ENCODE measurements at places on chromosomes 2 and 18.
A peak's percentile ranks its signal among the peaks of the same experiment; 100 is the strongest.

GRCh38 chr2:96500385-96501066 lies 4.6 kb downstream of the NEURL3 start:
- no peak for DNase-seq

DNA sequence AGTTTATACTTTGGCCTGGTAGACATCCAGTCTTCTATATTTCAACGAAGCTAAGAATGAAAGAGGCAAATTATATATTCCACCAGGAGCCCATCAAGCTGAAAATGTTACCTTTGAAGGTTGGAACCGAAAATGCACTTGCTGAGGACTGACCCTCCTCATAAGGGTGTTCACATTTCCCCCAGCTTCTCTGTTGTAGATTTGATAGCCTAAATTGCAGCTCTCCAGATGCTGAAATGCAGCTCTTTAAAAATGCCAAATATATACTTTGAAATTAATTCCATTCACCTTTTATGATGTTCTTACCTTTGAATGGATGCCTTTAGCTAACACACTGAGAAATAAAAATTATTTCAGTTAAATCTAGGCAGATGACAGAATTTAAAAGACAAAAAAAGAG lies 1.8 kb upstream of the FIGN start:
- DNase-seq, result no peak

DNA sequence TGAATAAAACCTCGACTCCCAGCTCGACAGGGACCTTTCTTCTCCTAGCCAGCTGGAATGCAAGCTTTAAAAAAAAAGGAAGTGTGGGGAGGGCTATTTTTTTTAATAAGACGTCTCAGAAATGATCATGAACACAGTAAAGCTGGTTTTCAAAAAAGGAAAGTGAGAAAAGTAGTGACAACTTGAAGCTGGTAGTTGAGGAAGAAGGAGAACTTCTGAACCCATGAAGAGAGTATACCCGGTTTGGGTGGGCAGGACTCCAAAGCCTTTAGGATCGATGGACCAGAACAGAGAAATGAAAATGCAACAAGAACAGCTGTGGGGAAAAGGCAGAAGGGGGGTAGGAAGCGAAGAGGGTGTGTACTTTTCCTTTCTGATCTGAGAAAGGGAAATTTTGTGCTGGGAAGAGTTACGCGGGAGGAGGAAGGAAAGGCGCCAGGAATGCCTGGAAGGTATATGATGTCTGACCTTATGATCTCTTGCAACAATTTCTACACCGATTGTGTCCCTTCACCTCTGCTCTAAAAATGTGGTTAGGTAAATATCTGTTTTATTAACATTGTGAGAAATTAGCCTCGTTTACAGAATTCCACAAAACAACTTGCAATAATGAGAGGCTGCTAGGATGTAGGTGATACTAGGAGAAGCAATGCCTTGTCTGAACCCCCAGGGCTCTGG lies 22.6 kb upstream of the CYP1B1 start:
- no peak for DNase-seq

- no peak for DNase-seq
Observed at GRCh38 chr2:35035883-35036282, 1319.7 kb upstream of the CRIM1 start.

DNA sequence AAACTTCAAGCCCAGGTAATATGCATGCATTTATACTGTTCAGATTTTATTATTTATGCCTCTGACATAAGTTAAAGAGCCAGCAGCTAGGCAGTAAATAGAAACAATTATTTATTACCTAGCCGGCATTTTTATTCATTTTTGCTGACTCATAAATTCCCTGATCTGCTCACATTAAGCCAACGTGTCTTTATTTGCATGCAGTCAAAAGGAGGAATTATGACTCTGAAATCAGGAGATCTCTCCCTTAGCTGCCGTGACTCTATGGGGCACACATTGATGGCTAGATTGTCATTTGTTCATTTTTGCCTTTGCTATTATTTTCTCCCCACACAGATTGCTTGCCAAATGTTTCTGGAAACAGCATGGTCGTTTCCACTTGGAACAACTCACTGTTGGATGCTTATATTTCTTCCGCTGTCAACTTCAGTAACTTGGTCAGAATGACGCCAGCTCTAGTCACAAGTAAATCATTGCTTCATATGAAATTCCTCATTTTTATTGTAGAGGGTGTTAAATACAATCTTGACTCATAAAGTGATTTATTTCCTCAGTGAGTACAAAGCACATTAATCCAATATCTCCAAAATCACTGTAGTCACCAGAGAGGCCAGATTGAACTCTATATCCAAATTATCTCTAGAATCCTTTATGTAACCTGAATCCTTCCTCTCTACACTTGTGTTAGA lies 15.9 kb upstream of the ZBTB14 start:
- DNase-seq, result no peak

DNA sequence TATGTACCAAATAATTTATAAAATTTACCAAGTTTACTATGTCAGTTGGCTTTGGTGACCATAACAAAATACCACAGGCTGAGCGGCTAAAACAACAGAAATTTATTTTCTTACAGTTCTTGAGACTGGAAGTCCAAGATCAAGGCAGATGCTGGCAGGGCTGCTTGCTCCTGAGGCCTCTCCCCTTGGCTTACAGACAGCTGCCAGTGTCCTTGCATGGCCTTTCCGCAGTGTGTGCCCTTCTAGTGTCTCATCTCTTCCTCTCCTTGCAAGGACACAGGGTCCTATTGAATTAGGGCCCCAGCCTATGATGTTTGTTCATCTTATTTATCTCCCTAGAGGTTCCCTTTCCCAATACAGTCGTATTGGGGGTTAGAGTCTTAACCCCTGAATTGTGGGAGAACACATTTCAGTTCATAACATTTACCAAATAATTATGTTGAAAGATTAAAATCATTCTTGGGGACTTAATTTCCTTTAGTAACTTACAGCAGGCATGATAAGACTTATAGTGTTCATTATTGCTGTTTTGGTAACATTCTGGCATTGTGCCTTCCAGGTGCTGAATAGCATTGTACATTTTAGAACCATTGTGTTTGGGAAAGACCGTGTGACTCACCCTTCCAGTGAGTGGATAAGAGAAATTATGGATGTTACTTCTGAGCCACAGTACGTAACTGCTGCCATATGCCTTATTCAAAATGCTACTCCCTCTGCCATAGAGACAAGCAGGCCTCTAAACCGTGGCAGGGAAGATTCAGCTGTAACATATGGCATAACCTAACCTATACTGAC lies 317.5 kb downstream of the TMX3 start:
- DNase-seq, result no peak

DNA sequence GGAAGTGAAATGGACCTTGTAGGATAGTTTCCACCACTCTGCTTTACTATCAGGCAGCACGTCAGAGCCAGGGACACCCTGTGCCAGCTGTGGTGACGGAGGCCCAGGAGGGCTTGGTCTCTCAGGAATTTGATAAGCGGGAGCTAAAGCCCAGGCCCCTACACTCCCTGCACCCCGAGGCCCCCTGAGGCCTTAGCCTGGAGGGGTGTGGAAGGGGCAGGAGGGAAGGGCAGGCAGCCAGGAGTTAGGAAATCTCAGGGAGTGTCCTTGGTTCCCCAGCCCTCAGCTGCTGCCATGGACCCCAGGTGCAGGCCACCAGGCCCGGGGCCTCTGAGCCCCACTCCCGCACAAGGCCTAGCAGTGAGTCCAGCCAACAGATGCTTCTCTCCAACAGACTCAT lies 38.2 kb downstream of the PDIA6 start:
- DNase-seq, result no peak

GRCh38 chr2:40048506-40048905 lies 269.4 kb upstream of the THUMPD2 start:
- no peak for DNase-seq

DNA sequence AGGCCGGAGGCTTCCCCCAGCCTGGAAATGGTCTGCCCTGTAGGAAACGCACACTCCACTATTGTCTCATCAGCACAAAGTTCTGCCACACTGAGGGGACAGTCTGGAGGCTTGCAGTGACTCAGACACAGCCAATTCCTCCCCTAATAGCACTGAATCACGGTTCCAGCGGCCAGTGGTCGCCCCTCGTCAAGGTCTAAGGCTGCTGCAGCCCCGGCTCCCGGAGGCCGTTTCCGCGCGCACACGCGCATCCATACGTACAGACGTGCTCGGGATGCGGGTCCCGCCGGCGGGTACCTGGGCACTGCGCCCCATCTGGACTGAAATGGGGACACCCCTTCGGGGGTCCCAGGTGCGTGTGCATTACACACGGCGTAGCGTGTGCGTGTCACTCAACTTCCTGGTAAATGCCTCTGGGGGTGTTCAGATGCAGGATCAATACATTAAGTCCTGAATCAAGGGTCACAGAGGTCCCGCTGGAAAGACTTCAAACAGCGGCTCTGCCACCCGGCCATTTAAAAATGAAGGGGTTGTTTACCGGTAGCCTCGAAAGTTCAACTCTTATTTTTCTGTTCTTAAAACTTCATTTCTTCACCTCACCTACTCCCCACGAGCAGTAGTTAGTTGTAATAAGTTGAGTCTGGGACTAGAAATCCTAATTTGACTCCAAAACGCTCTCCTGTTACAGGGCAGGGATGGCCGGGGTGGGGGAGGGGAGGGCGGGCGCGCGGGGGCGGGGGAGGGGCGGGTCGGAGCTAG lies 572 bp upstream of the ZNF516 start:
- peak; percentile 42 for DNase-seq

All from stimulated activated naive CD8-positive, alpha-beta T cell treated with anti-CD3 and anti-CD28 coated beads, Interleukin-15, Interleukin-2, amounts not matched to agents 100 U/mL and 50 U/mL, for 24 hours (primary cell).